Caki2 (cell line): ENCODE measurements at places on chromosomes 16 and 17. TPM values are rescaled to one million over a fixed set of nuclear protein-coding genes. Genes with fewer than 3 reads are reported as not detected.

CA7 gene
- not detected in 2 replicates for total RNA-seq

KRTAP9-3 gene
- not detected in 2 replicates for total RNA-seq

TEDC2 gene
- 37.3 and 39.9 TPM in 2 replicates for total RNA-seq

BAHCC1 gene
- 4.4 and 11.9 TPM in 2 replicates for total RNA-seq

KRTAP4-6 gene
- total RNA-seq, result not detected in 2 replicates

DNA sequence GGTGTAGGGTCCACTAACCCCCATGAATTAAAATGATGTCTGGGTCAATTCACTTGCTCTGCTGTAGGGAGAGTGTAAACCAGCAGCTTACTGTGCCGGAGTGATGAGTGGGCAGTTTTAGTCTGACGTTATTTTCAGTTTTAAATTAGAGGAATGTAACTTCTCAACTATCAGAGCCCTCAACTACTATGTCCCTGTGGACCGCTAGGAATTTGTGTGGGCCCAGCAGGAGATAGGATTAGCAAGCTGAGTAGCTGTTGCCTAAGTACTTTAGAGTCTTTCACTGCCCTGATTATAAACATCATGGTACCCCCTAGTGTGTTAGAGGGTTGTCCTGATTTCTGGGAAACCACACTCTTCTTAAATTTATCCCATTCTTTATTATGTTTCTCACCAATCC is 11.4 kb downstream of the MARVELD3 start:
- DNase-seq, result no peak

DNA sequence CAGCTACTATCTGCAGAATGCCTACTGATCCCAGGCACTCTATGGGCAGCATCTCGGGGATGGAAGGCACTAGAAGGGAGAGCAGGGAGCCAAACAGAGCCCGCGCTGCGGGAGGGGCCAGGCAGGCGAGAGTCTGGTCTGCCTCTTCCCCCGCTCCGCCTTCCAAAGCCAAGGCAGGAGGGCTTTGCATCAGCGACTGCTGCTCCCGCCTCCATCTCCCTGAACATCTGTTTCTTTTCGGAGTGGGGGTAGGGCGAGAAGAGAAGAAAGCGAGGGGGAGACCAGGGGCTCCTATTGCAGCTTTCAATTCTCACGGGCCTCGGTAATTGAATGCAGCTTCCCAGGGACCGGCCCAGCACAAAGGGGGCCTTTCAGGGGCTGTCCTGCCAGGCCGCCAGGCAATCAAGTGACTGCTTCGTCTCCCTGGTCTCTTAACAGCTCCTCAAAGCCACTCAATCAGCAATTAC is 31.4 kb upstream of the CDC42EP4 start:
- DNase-seq, result peak; percentile 35

GRCh38 chr17:48907713-48908046 is 527 bp upstream of the UBE2Z start:
- no peak for DNase-seq

DNA sequence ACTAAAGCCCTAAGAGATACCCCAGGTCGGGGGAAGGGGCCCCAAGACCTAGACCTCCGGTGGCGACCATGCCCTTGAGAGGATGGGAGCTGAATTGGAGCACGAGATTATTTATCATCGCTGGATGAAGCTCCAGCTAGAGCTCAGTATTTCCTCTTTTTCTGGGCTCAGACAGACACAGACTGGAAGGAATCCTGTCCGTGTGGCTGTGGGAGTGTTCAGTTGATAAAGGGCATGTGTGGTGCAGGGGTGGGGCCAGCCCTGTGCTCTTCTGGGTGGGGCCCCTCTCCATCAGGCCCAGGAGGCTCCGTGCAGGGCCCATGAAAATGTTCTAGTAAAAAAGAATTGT is 6.3 kb upstream of the CBX4 start:
- no peak for DNase-seq

DNA sequence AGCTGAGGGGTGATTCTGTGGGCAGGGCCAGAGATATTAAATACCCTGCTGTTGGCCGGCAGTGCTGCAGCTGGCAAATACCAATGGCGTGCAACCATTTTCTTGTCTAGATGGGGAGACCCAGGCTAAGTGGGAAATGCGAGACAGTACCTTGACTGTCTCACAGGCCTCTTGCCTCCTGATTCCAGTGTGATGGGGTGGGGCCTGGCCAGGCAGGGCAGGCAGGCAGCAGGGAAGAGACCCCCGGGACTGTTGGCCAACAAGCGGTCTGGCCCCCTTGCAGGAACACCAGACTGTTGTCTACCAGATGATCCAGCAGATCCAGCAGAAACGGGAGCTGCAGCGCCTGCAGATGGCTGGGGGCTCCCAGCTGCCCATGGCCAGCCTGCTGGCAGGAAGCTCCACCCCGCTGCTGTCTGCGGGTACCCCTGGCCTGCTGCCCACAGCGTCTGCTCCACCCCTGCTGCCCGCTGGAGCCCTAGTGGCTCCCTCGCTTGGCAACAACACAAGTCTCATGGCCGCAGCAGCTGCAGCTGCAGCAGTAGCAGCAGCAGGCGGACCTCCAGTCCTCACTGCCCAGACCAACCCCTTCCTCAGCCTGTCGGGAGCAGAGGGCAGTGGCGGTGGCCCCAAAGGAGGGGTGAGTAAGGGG is 5.7 kb upstream of the CISD3 start:
- DNase-seq, result no peak
